ENCODE measurements at places on chromosomes 12 and 14.

DNA sequence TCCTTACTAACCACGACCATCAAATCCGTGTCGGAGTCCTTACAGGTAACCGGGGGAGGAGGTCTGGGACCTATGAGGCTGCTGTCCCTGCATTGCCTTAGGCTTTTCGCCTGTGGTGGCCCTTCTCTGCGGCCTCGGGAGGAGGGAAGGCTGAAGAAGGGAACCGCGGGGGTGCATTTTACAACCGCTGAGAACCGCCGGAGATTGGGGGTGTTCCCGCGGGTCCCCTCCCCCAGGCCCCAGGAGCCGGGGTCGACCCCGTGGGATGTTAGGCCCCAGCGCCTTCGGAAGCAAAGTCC is 549 bp downstream of the GPHN start:
- peak overlapping the region; percentile 96 for H3K27ac ChIP-seq
- H3K4me3 ChIP-seq, result peak overlapping the region; percentile 89
- DNase-seq, result no peak
- H3K36me3 ChIP-seq, result no peaks in the 10 kb centered on the region

DNA sequence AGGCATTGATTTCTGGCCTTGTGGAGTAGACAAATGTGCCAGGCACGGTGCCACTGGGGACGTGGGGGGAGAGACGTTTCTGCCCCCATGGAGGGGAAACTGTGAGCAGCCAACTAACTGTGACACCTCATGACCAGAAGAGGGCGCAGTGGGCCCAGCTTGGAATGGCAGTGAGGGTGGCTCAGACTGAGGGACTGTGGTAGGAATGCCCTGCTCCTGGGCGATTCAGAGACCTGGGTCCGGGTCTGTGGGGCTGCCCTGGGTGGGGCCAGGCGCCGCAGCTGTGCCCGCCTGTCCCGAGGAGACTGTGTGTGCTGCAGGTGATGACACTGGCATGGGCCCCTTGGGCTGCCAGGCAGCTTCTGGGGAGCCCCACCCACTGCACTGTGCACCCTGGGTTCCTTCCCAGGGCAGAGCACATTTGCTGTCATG is 60.6 kb downstream of the SLC25A47 start:
- DNase-seq, result peak; percentile 90
- H3K4me1 ChIP-seq, result peaks cover 15% of the 10 kb centered on the region
- H3K36me3 ChIP-seq, result peaks cover 4% of the 10 kb centered on the region
- H3K4me3 ChIP-seq, result no peak overlapping the region

DNA sequence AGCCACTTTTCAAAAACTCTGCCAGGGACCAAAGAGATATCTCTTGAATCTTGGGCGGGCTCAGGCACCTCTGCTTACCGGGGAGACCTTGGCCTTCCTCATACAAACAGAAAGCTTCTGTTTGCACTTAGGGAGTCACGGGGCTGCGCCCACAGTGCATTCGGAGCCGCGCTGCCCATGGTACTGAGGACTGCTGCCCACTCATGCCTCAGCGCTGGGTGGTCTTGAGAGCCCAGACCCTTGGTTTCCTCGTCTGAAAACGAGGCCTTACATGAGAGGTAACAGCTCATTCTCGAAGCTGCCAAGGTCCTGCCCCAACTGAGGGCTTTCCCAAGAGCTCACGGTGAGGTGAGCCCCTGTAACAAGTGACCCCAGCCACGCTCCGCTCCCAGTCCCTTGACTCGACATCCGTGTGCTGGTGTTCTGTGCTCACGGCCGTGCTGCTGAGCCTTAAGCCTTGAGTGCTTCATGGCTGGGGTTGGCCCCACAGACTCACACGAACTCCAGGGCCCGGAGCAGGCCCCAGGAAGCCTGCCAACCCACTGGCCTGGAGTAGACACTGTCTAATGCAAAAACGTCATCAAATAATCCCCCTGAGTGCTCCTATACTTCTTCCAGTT is 47.4 kb upstream of the GPR68 start:
- H3K36me3 ChIP-seq, result peaks cover 77% of the 10 kb centered on the region
- DNase-seq, result no peak
- peaks cover 6% of the 10 kb centered on the region for H3K4me1 ChIP-seq
- no peak overlapping the region for H3K27ac ChIP-seq

- peaks cover 74% of the 10 kb centered on the region for H3K27me3 ChIP-seq
- H3K36me3 ChIP-seq, result peaks cover 2% of the 10 kb centered on the region
- no peak overlapping the region for H3K4me3 ChIP-seq
- no peak overlapping the region for H3K27ac ChIP-seq
Observed at GRCh38 chr12:57220770-57221168, 4.2 kb downstream of the NXPH4 start.

Data from activated CD4-positive, alpha-beta T cell treated with anti-CD3 and anti-CD28 coated beads, Interleukin-2, amount 10 ng/mL, durations not matched to agents 24 days and 14 days (primary cell).